NCI-H1092 treated with DMSO at 0.1 percent for 48 hours (cell line): ENCODE measurements at places on chromosomes 12 and 14.

GRCh38 chr14:32183151-32184058 is 18.4 kb upstream of the RNU6-7 start:
- DNase-seq: no peak

- DNase-seq: peak; percentile 81
Observed at GRCh38 chr14:38868399-38869290, 234.4 kb downstream of the SEC23A start.

DNA sequence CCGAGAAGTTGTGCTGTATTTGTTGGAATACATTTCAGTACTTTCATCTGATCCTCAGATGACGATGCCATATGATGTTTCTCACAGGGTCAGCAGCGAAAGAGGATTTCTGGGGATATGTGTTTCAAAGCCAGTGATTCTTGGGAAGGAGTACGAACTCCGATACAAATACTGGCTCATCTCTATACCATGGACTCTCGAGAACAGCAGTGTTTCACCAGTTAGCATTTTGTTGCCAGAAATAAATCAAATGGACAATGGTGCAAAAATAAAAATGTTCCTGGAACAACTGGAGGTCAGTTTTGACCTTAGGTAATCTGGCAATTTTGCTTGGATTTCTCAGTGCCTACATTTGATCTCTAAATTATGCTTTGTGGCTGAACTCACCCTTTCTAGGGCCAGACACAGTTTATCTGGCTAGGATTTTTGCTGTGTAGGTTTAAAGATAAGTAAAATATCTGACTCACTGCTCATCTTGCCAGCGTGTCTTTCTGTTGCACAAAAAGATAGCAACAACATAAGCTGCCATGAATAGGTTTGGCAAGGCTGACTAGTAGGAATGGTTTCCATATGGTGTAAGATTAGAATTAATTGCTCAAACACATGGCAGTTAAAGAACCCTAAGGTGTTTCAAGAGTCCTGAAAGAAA is 11.0 kb upstream of the MGP start:
- DNase-seq: no peak

GRCh38 chr14:35480119-35480769 is 53.7 kb upstream of the INSM2 start:
- no peak for DNase-seq

DNA sequence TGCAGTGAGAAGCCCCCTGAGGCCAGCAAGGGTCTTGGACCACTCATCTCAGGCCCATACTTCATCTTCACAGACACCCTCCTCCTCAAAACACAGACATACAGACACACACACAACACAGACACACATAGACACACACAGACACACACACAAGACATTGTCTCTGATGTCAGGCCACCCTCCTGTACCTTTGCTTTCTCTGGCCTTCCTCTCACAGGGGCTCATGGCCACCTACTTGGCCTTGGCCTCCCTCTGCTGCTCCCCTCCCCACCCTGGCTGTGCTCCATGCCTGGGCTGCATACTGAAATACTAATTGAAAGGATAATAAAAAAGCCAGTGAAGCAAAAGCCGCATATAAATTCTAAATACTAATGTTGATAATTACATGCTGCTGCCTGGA is 1.6 kb upstream of the SYNDIG1L start:
- DNase-seq: no peak

GRCh38 chr12:89707703-89708564 is 704 bp downstream of the ATP2B1 start:
- DNase-seq: peak; percentile 34

GRCh38 chr12:120376934-120377572 is 8.1 kb upstream of the MSI1 start:
- DNase-seq: no peak

DNA sequence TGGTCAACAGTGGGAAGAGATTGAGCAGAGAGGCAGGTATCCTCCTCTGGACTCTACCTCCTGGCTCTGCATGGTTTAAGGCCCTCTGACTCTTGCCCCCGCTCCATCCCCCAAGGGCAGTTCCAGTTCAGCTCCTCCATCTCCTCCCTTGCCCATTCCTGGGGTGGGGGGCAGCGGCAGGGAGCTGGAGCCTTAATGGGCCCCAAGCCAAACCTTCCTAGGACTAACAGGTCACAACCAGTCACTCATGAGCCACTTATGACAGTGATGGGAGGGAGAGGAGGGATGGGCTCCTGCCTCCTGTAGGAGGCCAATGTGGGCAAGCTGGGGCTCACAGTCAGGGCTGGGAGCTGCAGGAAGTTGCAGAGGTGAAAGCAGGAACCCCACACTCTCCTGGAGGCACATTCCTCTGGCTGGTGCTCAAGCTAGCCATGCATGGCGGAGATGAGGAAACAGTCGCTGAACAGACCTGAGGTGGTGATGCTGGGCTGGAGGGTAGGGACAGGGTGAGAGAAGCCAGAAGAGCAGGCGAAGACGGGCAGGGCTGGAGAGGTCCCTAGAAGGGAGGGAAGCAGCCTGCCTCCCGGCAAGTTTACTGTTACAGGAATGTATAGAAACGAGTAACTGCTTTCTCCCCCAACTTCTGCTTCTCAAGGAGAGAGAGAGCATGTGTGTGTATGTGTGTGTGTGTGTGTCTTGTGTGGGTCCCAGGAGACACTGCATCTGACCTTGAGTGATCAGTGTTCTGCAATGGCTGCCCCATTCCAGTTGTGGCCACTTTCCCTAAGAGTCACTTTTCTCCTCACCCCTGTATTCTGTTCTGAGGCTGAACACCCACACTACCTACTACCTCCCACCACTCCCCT is 5.0 kb upstream of the RAPGEF3 start:
- DNase-seq: no peak

GRCh38 chr12:130014485-130014807 is 110.6 kb upstream of the TMEM132D start:
- DNase-seq: no peak

- no peak for DNase-seq
Observed at GRCh38 chr14:23056956-23057756, at the start of gene CDH24. Gene CDH24 (minus strand): TSS chr14:23057520. CDS start chr14:23055733, 1,787 bp downstream.

- no peak for DNase-seq
Observed at GRCh38 chr12:122093098-122093883, 14.7 kb downstream of the MLXIP start.

- no peak for DNase-seq
Observed at GRCh38 chr12:67989184-67989920, at the start of gene IFNG-AS1. Gene IFNG-AS1 (plus strand): TSS chr12:67989447.

- no peak for DNase-seq
Observed at GRCh38 chr14:52735921-52736489, 6.0 kb downstream of the STYX start.

- DNase-seq: no peak
Observed at GRCh38 chr12:69751476-69751875, 12.8 kb downstream of the RAB3IP start.

DNA sequence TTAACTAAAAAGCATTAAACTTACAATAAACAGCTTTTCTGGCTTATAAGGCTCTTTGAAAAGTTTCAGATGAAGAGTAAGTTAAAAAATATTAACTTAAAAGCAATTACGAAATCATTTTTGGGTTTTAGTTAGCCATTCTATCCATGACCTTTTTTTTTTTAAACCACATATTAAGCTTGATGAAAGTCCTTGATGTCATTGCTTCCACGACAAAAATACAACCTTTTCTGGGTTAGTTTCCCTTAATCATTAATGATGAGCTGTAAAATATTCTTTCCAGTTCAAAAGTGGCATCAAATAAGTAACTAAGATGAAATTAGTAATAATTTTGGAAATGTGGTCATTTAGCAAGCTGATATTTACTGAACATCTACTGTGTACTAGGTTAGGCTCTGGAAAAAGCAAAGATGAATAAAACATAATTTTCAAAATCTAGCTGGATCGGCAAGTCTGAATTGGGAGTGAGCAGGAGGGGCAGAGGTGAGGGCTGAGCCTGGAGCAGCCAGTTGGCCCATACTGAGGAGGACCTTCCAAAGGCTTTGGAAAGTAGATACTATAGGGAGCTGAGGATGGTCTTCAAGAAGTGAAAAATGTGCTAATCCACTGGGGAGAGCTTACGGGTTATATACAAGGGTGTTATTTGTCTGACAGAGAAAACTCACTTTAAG is 345.2 kb downstream of the ZFP36L1 start:
- no peak for DNase-seq

- DNase-seq: peak; percentile 84
Observed at GRCh38 chr14:77186911-77187648, 5.5 kb downstream of the TMEM63C start.

DNA sequence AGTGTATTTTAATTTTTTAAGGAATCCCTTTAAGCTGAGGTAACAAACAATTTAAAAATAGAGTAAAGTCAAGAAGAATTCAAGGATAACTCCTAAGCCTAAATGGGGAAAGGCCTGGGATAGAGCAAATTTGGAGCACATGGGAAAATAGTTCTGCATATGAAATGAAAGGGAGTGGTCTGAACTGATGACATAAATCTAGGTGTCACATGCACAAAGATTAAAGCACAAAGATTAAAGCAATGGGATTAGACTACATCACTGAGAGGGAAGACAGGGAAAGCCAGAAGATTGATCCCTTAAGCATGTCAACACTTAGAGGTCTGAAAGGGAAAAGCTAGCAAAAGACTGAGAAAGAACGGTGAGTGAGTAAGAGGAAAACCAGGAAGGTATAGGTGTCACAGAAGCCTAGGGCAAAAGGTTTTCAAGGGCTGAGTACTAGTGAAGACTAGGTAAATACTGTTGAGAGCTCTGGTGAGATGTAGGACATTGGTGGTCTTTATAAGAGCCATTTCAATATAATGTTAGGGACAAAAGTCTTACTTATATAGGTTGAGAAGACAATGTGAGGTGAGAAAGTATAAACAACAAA is 59.6 kb downstream of the SEC23A start:
- DNase-seq: no peak

DNA sequence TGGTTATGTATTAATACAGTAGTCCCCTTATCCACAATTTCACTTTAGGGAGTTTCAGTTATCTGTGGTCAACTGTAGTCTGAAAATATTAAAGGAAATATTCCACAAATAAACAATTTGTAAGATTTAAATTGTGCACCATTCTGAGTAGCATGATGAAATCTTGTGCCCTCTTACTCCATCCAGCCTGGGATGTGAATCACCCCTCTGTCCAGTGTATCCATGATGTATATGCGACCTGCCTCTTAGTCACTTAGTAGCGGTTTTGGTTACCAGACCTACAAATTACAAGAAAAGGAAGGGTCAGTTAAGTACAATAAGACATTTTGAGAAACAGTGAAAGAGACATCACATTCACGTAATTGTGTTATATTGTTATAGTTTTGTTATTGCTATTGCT is 39.9 kb upstream of the MDGA2 start:
- no peak for DNase-seq

- DNase-seq: no peak
Observed at GRCh38 chr12:51620448-51620847, 29.4 kb downstream of the SCN8A start.

DNA sequence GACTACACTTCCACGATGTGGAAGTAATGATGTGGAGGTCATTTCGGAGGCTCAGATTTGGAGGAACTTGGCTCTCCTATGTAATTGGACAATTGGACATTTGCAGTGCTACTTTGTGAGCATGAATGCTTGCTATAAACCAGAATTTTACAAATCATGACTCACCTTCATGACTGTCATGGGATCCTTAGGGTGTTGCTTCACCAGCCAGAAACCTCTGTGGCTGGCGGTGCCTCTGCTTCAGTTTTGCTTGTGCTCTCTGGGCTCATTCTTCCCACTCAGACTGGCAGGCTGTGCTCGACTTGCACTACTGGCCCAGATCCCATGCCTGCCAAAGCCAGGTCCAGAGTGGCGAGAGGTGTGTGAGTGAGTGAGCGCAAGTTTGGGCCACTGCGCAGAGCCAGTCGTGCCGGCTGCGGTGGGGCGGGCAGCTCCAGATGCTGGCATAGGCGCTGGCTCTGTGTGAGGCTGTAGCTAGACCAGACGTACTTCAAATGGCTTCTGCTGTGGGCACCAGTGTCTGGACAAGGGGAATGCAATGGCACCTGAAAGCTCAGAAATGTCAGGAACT is 387.8 kb downstream of the AEBP2 start:
- DNase-seq: no peak

- no peak for DNase-seq
Observed at GRCh38 chr12:28759333-28759732, 389.7 kb upstream of the FAR2 start.

DNA sequence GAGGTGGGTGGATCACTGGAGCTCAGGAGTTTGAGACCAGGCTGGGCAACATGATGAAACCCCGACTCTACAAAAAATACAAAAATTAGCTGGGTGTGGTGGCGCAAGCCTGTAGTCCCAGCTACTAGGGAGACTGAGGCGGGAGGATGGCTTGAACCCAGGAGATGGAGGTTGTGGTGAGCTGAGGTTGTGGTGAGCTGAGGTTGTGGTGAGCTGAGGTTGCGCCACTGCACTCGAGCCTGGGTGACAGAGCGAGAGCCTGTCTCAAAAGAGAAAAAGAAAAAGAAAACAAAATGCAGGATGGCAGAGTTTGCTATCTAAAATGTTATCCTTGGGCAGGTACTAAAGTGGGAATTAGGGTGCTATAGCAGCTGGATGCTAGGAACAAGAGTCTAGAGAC is 10.8 kb upstream of the GPRC5A start:
- no peak for DNase-seq

DNA sequence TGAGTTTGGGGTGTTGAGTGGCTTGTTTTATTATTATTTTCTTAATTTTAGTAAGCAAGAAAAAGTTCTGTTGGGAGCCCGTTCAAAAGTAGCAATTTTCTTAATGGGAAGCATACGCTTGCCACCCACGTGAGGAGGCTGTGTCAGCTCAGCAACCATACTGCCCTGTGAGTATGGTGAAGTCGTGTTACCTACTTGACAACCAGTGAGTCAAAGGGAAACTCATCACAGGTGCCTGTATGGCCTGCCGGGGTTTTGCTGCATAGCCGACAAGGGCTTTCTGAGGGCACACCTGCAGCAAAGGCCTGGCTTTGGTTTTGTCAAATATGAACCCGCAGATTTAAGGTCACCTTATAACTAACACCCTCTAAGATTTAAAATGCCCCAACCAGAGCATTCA is 31.1 kb downstream of the PITPNM2 start:
- DNase-seq: no peak

DNA sequence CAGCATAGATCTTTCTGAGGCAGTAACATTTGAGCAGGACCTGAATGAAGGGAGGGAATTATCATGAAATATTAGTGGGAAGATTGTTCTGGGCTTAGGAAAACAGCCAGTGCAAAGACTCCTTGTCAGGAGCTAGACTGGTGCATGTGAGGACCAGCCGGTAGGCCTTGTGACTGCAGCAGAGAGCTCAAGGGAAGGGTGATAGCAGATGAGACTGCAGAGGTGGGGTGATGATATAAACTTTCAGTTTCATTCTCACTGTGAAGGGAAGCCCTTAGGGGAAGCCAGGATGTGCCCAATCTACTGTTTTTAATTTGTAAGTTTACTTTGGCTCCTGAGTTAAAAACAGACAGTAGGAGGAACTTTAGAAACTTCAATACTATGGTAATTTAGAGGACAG is 12.4 kb downstream of the IL22 start:
- no peak for DNase-seq

- no peak for DNase-seq
Observed at GRCh38 chr14:54652605-54653052, 85.7 kb downstream of the SAMD4A start.

DNA sequence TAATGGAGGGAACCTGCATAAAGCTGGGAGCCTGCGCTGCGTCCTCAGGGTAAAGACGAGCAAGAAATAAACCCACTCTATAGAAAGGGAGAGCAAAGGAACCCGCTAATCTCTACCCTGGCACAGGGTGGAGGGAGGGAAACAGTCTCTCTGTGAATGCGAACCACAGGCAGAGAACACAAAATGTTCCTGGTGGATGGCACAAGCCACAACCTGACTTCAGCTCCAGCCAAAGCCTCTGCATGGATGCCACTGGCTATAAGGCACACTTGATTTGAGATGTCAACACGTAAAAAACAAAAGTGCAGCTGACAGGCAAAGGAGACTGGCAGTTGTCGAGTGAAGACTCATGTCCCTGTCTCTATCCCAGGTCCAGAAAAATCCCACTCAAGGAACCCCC is 32.4 kb downstream of the CHGA start:
- DNase-seq: no peak
